ENCODE measurements at places on chromosomes 5 and 9.

DNA sequence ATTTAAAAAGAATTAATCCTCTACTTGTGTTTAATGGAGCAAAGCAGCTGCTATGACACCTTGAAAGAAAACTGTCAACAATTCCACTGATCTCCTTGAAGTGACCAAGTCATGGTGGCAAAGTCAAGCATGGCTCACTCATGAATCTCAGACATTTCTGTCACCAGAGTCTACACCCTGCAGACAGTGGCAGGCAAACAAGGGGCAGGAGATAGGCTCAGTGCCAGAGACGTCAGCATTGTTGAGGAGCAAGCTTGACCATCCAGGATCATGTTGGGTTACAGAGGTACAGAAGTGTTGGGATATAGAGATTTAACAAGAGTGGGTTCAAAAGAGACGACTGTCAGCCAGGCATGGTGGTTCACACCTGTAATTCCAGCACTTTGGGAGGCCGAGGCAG, 16.1 kb upstream of the VPS13A start:
- DNase-seq, result no peak

GRCh38 chr5:103808464-103809106, 246.0 kb upstream of the NUDT12 start:
- DNase-seq, result peak; percentile 73

- no peak for DNase-seq
These were observed 85.5 kb downstream of the ELAVL2 start for GRCh38 chr9:23740531-23740930.

GRCh38 chr5:159827861-159828260, 88.4 kb upstream of the ADRA1B start:
- no peak for DNase-seq

DNA sequence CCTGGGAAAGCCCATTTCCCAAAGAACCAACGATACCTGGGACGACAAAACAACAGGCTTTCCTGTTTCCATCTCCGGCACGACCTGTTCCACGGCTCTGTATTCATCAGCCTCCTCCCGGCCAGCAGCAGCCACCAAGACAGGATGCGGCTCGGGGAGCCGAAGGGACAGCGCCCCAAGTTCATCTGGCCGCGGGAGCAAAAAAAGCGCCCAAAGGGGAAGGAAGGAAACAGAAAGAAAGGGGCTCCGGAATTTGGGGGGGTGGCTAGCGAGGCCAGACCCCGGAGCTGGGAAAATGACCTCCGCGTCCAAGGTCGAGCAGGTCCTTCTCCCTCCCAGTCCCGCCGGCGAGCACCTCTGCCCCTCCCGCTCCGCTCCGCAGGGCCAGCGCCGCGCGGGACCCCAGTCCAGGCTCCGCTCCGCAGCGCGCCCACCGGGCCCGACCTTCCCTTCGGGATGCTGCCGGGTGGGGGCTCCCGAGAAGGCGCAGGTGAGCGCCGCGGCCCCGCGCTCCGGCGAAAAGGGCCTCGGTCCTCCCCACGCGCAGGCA, 608 bp downstream of the ELOVL7 start:
- DNase-seq, result peak; percentile 43

DNA sequence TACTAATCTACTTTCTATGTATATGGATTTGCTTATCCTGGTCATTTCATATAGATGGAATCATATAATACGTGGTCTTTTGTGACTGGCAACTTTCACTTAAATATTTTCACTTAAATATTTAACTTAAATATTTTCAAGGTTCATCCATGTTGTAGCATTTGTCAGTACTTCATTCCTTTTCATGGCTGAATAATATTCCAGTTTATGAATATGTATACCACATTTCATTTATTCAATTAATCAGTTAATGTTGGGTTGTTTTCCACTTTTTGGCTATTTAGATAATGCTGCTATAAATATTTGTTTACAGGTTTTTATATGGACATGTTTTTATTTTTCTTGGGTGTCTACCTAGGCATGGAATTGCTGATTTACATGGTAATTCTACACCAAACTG, 7.7 kb downstream of the PRRC1 start:
- no peak for DNase-seq

- peak; percentile 56 for DNase-seq
These were observed at the start of gene PCDHGA9 for GRCh38 chr5:141402553-141403243. PCDHGA9 (plus strand) TSS chr5:141402778; CDS start chr5:141402953, 175 bp downstream.

DNA sequence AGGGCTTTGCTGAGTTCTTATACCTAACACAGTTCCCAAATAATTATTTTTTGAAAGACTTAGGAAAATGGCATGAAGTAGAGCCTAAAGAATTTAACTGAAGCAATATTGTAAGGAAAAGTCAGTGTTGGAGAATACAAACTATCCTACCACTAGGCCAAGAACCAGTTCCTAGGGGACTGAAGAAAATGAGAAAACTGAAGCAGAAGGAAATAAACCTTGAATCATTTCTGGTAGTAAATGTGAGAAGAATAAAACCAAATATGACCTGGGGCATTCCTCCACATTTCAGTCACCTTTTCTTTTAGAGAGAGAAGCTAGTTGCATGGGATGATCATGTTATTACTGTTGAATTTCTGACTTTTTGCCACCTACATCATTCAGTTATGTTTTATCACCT, 1393.9 kb upstream of the C9orf72 start:
- DNase-seq, result no peak

DNA sequence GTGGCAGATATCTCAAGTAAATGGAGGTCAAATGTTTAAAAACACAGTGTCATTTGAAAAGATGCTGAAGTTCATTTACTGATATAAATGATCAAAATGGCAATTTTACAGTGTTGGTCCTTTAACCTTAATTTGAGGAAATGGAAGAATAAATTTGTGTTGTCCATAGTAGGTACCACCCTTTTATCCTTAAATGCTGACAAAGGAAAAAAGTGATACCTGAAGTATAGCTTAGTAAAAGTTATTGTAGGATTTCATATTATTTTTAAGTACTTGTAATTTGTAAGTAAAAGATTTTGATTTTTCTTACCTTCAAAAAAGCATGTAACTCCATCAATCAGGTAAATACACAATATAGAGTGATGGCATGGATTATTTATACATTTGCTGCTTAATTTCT, 166.6 kb upstream of the DAP start:
- DNase-seq, result no peak

- DNase-seq, result no peak
These were observed 2.2 kb upstream of the DNAJB5 start for GRCh38 chr9:34987160-34987901.

DNA sequence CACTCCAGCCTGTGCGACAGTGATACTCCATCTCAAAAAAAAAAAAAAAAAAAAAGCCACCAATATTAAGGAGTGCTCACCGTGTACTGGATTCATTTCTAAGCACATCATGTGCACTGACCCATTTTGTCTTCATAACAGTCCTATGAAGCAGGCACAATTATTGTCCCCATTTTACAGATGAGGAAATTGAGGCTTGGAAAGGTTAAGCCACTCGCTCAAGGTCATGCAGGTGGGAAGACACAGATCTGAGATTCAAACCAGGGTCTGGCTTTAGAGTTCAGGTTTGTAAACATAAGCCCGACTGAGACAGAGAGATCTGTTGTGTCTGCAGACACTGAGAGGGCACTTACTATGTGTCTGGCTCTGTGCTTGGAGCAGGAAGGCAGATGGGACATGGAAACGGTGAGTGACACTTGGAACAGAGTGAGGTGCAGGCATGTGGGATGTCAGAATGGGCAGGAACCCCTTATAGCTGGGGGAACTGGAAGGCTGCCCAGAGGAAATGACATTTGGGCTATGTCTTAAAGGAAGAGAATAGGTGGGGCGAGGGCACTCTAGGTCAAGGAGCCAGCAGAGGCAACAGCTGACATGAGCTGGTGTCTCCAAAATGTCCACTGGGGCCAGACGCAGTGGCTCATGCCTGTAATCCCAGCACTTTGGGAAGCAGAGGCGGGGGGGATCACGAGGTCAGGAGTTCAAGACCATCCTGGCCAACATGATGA, 69.9 kb downstream of the STK10 start:
- no peak for DNase-seq

DNA sequence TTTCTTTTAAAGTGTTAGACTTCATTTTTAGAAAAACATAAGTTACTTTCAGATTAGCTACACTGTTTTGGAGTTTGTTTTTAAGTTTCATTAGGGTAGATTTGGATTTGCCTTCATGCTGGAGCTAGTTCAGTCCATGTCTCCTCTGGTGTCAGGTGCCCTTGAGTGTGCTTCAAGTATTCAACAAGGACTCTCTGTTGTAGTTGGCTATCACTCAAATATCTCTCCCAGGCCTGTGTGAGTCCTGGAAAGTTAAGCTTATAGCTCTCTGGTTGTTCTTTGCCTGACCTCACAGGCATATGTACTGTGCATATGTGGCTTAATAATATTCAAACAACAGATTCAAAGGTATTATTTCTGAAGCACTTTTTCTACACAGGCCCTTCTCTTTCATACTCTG, 45.4 kb downstream of the PTBP3 start:
- no peak for DNase-seq

GRCh38 chr9:93595461-93595860, 19.1 kb downstream of the PHF2 start:
- no peak for DNase-seq
